Liver (tissue), 10 donors: ENCODE measurements at places on chromosomes 13 and 19.

DNA sequence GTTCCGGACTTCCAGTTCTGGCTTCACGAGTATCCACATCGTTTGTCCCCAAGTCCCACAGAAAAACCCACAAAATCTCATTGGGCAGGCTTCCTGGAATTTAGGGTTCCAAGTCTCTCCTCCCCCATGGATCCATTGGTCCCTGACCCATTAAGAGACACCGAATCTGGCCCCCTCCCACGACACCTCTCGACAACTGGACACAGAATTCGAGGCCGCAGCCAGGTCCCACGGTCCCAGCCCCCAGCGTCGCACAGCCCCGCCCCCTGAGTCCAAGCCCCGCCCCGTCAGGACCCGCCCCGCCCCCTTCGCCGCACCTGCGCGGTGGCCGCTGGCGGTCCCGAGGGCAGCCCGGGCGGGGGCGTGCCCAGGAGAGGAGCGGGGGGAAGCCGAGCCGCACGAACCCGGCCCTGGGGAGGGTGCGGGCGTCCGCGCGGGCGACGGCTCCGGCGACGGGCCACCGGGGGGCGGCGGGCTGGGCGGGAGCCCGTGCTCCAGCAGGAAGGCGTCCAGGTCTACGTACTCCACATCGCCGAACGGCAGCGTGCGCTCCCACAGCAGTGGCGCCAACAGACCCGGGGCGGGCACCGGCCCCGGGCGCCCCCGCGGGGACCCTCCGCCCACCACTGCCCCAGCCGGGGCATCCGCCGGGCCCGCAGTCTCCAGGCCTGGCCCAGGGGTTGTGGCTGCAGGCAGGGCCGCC is 1.8 kb downstream of the DBP start:
- peak overlapping the region; percentile 99 for H3K27ac ChIP-seq
- H3K36me3 ChIP-seq, result peaks cover 7% of the 10 kb centered on the region
- H3K27me3 ChIP-seq, result no peaks in the 10 kb centered on the region

DNA sequence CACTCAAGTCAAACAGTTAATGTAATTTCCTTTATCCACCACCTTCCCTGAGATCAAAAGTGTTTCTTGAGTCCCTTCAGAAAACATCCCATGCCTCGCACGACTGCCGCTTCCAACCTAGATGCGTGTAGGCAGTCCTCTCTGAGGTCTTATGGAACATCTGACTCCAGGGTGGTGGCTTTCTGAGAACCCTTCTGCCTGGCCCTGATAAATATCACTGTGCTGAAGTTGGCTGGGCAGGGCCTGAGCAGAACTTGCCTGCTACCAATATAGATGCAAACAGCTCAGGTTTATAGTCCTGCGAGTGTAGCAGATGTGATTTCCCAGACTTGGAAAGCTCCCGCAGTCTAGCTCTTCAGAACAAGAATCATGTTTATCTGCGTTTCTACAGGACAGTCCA is 61.1 kb upstream of the GPR12 start:
- no peaks in the 10 kb centered on the region for H3K27me3 ChIP-seq
- no peaks in the 10 kb centered on the region for H3K36me3 ChIP-seq
- peak; percentile 46 for DNase-seq
- H3K4me3 ChIP-seq, result no peak overlapping the region

GRCh38 chr19:5679289-5680083 is 830 bp downstream of the MICOS13 start:
- peak; percentile 34 for DNase-seq
- H3K4me3 ChIP-seq, result peak overlapping the region; percentile 96
- no peaks in the 10 kb centered on the region for H3K27me3 ChIP-seq
- no peaks in the 10 kb centered on the region for H3K36me3 ChIP-seq
- peaks cover 22% of the 10 kb centered on the region for H3K4me1 ChIP-seq
- peak overlapping the region; percentile 78 for H3K27ac ChIP-seq

- peak; percentile 90 for DNase-seq
- H3K4me3 ChIP-seq, result no peak overlapping the region
- peaks cover 4% of the 10 kb centered on the region for H3K36me3 ChIP-seq
- H3K27ac ChIP-seq, result peak overlapping the region; percentile 78
- H3K27me3 ChIP-seq, result no peaks in the 10 kb centered on the region
Measured at GRCh38 chr19:44903602-44904425, 1.8 kb upstream of the APOE start.

DNA sequence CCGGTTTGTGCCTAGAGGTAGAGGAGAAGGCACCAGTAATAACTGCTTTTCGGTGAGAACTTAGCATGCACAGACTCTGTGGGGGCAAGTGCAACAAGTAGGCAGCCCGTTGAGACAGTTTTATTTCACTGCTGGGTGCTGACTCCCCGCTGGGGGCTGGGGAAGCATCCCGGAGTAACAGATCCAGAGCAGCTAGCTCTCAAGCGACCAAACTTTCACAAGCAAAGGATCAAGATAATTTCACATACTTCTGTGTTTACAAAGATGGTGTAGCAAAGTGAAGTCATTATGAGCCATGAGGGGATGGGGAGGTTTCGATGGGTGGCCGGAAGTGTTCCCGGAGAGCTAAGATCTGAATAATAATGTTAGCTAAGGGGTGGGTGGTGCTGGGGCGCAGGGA is 2.8 kb downstream of the NACC1 start:
- H3K4me1 ChIP-seq, result peaks cover 11% of the 10 kb centered on the region
- DNase-seq, result no peak
- H3K27ac ChIP-seq, result no peak overlapping the region
- H3K4me3 ChIP-seq, result no peak overlapping the region
- H3K27me3 ChIP-seq, result no peaks in the 10 kb centered on the region

GRCh38 chr13:36668316-36668715 is 5.5 kb upstream of the SERTM1 start:
- H3K27ac ChIP-seq, result no peak overlapping the region
- no peaks in the 10 kb centered on the region for H3K27me3 ChIP-seq
- no peaks in the 10 kb centered on the region for H3K4me1 ChIP-seq
- no peaks in the 10 kb centered on the region for H3K36me3 ChIP-seq
- no peak for DNase-seq

GRCh38 chr19:43644181-43644580 is 4.5 kb upstream of the CADM4 start:
- H3K36me3 ChIP-seq, result no peaks in the 10 kb centered on the region
- no peak overlapping the region for H3K27ac ChIP-seq
- H3K4me1 ChIP-seq, result peaks cover 6% of the 10 kb centered on the region
- no peaks in the 10 kb centered on the region for H3K27me3 ChIP-seq
- H3K4me3 ChIP-seq, result no peak overlapping the region
- no peak for DNase-seq

GRCh38 chr13:77312311-77312710 is 14.6 kb downstream of the MYCBP2 start:
- H3K36me3 ChIP-seq, result peaks cover 1% of the 10 kb centered on the region
- H3K27me3 ChIP-seq, result no peaks in the 10 kb centered on the region
- peaks cover 9% of the 10 kb centered on the region for H3K4me1 ChIP-seq
- DNase-seq, result no peak
- no peak overlapping the region for H3K4me3 ChIP-seq
